ENCODE measurements at places on chromosomes 2 and 18. TPM values are rescaled to one million over a fixed set of nuclear protein-coding genes. Genes with fewer than 3 reads are reported as not detected.
A peak's percentile ranks its signal among the peaks of the same experiment; 100 is the strongest.

DNA sequence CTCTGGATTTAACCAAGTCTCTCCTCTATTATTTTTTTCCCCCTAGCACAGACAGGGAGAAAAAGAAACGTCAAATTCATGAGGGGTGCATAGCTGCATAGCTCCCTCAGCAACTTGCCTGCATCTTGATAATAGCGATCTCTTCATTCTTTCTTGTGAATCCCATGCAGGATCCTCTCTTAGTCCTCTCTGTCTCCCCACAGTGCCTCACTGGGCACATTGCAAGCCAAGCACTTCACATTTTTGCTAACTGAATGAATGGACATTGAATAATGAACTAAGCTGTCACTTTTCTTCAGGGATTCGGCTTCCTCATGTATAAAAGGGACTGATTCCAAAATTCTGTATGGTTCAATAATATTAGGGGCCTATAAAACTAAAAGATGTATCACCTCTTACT is 2.9 kb upstream of the EPB41L3 start:
- no peaks in the 10 kb centered on the region for H3K27me3 ChIP-seq
- H3K4me3 ChIP-seq: no peak overlapping the region
- H3K36me3 ChIP-seq: no peaks in the 10 kb centered on the region
- no peak overlapping the region for H3K27ac ChIP-seq

RAD51AP2 gene
- not detected for total RNA-seq

- H3K27ac ChIP-seq: peak overlapping the region; percentile 18
- no peak overlapping the region for H3K4me3 ChIP-seq
- no peaks in the 10 kb centered on the region for H3K36me3 ChIP-seq
- DNase-seq: no peak
- 0 out of 2 replicates have a peak, but pooled peaks cover 6% of the 10 kb centered on the region for H3K4me1 ChIP-seq
- H3K27me3 ChIP-seq: no peaks in the 10 kb centered on the region
Observed at GRCh38 chr2:69652206-69652605, 8.7 kb upstream of the AAK1 start.

DNA sequence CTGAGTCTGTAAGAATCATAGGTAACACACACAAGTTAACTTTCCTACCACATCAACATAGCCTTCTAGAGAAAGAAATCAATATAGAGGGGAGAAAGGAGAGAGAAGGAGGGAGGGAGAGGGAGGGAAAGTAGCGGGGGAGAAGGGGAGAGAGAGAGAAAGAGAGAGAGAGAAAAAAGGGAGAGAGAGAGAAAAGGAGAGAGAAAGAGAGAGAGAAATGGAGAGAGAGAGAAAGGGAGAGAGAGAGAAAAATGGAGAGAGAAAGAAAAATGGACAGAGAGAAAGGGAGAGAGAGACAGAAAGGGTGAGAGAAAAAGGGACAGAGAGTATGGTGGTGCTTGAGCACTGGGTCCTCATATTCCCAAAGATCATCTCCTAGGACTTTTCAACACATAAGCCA is 591.7 kb downstream of the ZEB2 start:
- no peaks in the 10 kb centered on the region for H3K4me1 ChIP-seq
- no peak overlapping the region for H3K4me3 ChIP-seq
- H3K27ac ChIP-seq: no peak overlapping the region

SERPINB12 gene
- not detected for total RNA-seq

DNA sequence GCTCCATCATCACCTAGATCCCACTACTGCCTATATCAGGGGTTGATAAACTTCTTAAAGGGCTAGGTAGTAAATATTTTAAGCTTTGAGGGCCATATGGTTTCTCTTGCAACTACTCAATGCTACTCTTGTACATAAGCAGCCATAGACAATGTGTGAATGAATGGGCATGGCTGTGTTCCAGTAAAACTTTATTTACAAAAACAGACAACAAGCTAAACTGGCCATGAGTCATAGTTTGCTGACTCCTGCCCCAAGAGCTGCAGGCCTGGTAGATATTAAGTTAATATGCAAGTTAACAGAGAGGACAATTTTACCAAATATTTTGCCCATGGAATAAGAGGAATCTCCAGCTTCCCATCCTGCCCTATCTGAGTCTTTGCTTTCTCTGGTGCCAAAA is 29.8 kb upstream of the MYO3B start:
- no peaks in the 10 kb centered on the region for H3K27me3 ChIP-seq
- no peak overlapping the region for H3K27ac ChIP-seq
- no peaks in the 10 kb centered on the region for H3K36me3 ChIP-seq
- no peaks in the 10 kb centered on the region for H3K4me1 ChIP-seq
- DNase-seq: no peak

GRCh38 chr2:105882920-105883435 is 138.3 kb downstream of the NCK2 start:
- H3K36me3 ChIP-seq: no peaks in the 10 kb centered on the region
- no peaks in the 10 kb centered on the region for H3K27me3 ChIP-seq
- DNase-seq: no peak
- H3K4me3 ChIP-seq: no peak overlapping the region
- no peak overlapping the region for H3K27ac ChIP-seq

ABCG5 gene
- total RNA-seq: 0.05 TPM

DNA sequence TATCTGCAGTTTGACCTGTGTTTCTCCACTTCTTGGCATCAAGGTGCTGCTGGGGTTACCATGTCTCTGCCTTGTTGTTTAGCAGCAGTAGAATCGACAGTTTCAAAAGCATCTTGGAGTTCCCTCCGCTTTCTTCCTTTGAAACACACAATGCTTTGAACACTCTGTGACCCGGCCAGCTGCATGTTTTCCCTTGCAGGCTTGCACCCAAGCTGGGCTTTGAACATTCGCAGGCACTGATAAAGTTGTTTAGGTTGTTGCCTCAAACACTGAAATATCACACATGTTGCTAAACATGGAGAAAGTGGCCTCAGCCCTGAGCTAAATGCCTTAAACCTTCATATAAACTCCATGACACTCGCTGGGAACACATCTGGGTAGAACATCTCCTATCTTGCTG is 251.7 kb downstream of the TSN start:
- H3K27me3 ChIP-seq: peaks cover 3% of the 10 kb centered on the region
- H3K36me3 ChIP-seq: no peaks in the 10 kb centered on the region
- H3K4me1 ChIP-seq: no peaks in the 10 kb centered on the region
- no peak overlapping the region for H3K27ac ChIP-seq
- DNase-seq: no peak

DNA sequence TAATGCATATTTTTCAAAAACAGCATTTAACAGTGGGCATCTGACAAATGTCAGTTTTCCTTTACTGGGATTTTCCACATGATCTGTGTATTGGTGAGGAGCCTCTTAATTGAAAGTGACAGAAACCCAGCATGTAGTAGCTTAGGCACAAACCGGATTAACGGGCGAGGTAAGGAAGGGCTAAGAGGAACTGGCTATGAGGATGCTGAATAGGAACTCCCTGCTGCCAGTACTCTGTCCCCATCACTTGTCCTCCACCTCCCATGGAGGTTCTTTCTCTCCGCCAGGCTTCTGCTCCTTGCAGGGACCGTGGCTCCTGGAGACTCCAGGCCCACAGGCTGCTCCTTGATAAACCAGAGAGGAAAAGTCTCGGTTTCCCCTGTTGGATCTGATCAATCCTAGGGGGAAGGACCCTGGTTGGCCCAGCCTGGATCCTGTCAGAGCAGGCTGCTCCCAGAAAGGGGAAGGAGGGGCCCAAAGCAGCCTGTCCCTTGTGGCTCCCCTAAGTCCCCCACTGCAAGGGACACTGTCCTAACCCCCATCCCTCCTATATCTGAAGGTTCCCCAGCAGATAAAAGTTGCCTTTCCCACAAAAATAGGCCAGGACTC is 10.3 kb downstream of the TEX44 start:
- no peak overlapping the region for H3K27ac ChIP-seq
- H3K4me3 ChIP-seq: no peak overlapping the region
- H3K4me1 ChIP-seq: peaks cover 13% of the 10 kb centered on the region
- no peaks in the 10 kb centered on the region for H3K27me3 ChIP-seq
